ENCODE measurements at places on chromosomes 1 and 21.

DNA sequence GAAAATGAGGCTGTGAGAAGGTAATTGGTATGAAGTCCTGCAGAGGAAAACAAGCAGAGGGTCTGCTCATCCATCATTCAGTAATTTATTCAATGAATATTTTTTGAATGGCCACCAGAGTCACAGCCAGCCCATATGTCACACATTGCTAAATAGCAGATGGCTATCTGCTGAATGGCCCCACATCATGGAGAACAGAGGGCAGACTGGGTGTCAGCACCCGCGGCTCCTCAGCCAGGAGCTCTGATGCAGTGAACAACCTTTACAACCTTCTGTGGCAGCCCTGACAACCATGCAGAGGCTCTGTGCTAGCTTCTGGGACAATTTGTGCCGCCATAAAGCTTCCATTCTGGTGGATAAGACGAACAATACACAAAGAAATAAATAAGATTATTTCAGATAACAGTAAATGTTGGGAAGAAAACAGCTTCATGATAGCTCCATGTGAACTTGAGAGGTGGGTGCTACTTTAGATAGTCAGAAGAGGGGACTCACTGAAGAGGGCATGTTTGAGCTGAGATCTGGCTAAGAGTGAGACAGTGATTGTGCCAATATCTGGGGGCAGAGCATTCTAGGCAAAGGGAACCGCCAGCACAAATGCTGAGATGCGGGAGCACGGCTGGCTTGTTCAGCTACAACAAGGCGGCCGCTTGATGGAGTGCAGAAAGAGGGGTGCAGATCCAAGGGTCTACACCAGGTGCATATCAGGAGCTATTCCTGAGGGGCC, 2.8 kb upstream of the C1orf210 start:
- DNase-seq = no peak

GRCh38 chr1:166907051-166907450, 31.0 kb upstream of the TADA1 start:
- no peak for DNase-seq

GRCh38 chr21:19608101-19608621, 1204.6 kb upstream of the TMPRSS15 start:
- DNase-seq = no peak

DNA sequence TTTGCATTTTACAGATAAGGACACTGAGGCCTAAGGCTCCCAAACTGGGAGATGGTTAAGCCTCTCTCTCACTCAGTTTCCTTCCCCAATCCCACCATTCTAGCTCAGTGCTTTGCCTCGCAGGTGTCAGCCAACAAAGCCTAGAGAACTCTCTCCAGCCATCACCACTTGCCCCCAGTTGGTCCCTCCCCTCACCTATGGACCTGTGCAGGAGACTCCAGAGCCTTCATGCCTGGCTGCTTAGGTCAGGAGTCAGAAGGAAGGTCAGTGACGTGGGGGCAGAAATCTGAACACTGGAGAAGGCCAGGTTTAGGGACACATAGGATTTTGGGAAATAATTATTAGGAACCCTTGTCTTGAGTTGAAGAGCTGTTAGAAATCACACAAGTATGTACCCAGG, 295.3 kb downstream of the PTPRU start:
- DNase-seq = no peak

GRCh38 chr21:42691901-42692559, 38.6 kb downstream of the PDE9A start:
- no peak for DNase-seq

GRCh38 chr21:17512253-17513213, at the start of gene CXADR:
CXADR (plus strand) TSS chr21:17513043; CDS start chr21:17513130, 87 bp downstream.
- DNase-seq = peak; percentile 62

DNA sequence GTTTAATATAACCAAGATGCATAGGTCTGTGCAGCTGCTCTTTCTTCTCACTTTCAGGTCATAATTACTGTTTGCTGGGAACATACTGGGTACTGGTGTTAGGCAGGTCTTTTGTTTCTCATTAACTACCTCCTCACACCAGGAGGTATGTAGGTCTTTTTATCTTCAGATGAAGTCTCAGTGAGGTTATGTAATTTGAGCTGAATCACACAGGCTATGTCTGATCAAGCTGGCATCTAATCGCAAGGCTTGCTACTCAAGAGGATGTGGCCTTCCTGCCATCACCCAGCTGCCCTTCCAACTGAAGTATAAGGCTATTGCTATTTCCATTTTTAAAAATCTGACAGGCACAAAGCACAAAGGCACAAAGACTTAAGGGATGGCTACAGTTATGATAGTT, 96.4 kb downstream of the RUNX1 start:
- no peak for DNase-seq

DNA sequence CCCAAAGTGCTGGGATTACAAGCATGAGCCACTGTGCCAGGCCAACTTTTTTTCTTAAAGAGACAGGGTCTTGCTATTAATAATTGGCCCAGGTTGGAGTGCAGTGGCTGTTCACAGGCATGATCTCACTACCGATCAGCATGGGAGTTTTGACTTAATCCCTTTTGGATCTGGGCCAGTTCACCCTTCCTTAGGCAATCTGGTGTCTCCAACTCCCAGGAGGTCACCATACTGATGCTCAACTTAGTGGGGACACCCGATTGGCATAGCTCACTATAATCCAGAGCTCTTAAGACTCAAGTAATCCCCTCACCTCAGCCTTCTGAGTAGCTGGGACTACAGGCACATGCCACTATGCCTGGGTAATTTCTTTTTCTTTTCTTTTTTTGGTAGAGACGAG, 64.2 kb upstream of the SCYL3 start:
- no peak for DNase-seq

DNA sequence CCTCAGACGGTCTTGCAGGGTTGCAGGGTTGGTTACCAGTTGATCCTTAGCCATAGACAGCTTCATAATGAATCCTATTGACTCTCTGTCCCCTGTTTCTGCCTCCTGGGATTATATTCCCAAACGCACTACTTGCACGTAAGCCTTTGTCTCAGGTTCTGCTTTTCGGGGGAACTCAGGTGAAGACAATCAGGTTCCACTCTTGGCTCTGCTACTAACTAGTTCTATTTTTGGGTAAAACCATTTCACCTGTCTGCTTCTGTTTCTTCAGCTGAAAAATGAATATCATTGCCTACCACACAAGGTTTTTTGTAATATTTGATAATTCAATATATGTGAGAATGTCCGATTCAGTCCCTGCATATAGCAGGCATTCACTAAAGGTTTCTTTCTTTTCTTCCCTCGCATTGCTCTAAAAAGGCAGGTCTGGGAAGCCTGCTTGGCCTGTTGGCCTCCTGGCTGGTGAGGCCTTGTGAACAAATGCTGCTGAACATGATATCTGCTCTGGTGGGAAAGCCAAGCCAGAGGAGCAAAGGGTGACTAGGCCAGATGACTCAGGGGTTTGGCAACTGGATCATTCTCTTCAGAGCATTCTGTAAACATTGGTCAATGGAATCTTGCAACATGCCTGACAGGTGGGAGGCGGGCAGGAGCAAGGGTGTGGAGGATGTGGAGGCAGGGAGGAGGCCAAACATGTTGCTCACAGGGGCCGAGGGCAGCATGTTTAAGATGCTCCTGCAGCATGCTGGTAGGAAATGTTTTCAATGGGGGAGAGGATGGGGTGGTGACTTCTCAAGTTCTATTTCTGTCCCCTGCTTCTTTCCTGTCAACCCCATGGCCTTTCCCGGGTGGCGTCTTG, 23.8 kb downstream of the IER5 start:
- DNase-seq = no peak

GRCh38 chr21:31879241-31879650, 6.4 kb downstream of the HUNK start:
- DNase-seq = no peak

GRCh38 chr21:46126309-46127238, 28.7 kb downstream of the COL6A2 start:
- DNase-seq = no peak

DNA sequence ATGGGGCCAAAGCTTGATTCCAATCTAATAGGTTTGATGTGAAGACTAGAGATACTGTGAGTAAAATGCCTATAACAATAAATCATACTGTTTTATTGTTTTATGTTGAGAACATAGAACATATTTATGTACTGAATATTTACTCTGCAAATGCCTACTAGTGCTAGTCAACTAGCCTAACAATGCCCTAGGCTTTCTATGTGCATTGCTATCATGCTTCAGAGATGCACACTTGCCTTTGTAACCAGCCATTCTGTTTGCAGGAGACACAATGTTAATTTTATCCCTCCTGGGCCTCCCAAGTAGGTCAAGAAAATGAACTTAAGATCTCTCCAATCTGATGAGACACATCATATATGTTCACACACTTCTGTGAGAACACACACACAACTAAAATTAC, 530.8 kb upstream of the BEND5 start:
- DNase-seq = no peak

DNA sequence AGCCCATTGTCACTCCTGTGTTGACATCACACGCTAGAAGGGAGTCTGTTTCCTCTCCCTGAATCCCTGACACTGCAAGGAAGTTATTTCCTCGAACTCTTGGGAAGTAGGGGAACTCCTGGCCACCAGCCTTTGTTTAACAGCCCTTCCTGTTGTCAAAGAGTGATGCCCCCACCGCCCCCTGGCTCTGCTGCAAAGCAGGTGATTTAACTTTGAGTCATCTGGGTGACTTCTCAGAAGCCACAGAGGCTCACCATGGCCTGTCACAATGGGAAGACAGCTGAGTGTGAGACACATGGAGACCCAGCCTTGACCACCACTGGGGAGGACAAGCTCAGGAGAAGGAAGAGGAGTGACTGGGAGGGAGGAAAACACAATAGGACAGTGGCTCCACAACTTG, 182.8 kb downstream of the PSMG1 start:
- DNase-seq = no peak

- DNase-seq = no peak
Measured at GRCh38 chr1:21818656-21819055, 6.6 kb downstream of the LDLRAD2 start.

DNA sequence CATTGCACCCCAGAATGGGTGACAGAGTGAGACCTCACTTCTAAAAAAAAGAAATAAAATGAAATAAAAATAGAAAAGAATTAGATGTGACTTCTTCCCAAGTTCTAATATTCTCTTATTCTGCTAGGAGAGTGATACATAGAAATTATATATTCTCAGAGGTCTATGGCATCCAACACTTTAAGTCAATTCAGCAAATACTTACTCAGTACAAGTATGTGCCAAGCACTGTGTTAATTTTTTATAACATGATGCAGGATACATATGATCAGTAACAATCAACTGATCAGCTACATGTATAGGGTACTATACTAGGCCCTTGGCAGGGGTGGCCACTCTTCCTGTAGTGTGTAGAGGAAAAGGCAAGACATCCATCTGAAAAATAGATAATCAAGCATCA, 13.0 kb upstream of the JAK1 start:
- no peak for DNase-seq

- no peak for DNase-seq
Measured at GRCh38 chr21:35529171-35529863, 480.2 kb upstream of the RUNX1 start.

DNA sequence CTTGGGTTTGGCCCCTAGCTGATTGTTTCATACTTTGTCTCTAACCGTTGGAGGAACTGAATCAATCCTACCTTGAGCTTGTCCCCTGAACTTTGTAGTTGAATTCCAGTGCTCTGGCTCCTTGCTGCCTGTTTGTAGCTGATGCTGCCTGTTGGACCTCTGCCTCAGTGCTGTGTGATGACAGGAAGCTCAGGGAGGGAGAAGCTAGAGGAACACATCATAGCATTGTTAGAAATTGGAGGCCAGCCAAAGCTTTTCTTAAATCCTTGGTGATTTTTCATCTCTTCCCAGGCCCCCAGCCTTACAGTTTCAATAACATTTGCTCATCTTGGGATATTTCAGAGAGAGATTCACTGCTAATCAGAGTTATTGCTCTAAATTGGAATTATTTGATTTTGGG, 34.0 kb downstream of the MACF1 start:
- no peak for DNase-seq

- no peak for DNase-seq
Measured at GRCh38 chr1:68046423-68046822, 4.0 kb downstream of the DIRAS3 start.

- no peak for DNase-seq
Measured at GRCh38 chr1:1255611-1256010, 9.1 kb upstream of the C1QTNF12 start.

GRCh38 chr1:19442154-19443096, 42.9 kb downstream of the CAPZB start:
- DNase-seq = no peak

DNA sequence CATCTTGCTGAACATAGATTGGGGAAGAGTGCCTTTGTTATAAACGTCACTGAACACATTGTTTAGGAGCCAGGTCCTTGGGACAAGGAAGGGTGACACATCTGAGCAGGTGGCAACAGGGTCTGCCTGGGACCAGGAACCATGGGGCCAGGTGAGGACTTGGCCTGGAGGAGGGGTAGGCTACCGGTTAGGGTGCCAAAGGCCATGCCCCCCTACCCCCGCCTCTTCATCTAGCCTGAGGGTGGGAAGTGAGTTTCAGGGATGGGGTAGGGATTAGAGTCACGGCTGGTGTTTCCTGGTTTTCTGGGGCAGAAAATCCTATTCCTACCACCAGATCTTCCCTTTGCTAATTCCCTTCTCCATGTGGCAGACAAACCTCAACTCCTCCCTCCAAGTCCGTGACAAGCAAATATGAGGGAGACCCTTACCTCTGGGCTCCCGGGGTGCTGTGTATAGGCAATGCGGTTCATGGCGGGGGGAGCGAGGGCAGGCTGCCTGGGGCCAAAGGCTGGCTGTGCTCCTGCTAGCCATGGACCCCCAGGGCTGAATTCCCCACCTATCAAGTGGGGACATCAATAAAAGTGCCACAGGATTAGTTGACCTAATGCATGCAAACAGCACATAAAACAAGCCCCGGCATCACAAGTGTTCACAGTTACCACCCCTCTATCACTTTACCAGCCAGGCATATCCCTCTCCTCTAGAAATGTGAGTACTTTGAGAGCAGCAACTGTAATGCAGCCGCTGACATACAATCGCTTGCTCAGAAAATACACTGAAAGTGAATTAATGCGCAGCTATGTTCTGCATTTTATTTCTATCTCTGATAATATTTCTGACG, 14.5 kb downstream of the CD247 start:
- DNase-seq = no peak

DNA sequence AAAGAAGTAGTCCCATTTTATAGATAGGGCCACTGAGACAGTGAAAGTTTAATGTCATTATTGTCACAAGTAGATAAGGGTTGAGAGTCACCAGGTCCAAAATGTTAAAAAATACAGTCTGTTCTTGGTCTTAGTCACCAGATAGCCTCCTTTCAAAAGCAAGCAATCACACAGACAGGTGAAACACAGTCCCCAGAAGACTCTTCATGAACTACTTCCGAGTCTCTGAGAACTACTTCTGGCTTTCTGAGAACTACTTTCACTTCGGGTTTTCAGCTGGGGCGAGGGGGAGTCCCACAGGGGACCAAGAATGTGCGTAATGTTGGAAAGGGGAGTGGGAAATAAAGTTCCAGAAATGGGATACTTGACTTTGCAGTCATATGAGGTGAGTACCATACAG, 143.2 kb downstream of the HHIPL2 start:
- no peak for DNase-seq

DNA sequence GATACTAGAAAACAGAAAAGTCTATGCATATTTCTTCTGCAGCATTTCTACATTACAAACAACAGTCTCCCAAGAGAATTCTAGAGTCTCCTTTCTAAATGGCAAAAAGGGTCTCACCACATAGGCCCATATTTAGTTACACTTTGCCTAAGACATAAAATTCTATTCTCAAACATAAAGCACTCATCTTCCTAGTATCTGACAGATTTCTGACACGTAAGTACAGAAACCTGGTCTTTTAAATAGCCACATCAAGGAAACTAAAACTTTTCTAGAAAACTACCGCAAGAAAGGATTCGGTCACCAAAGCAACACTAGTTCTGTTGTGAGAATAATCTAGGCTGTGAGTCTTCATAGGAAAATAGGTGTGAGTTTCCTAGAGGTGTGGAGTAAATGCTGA, 33.6 kb upstream of the CTSK start:
- no peak for DNase-seq

GRCh38 chr1:145956781-145957442, 905 bp downstream of the LIX1L start:
- no peak for DNase-seq

Data from effector CD8-positive, alpha-beta T cell (primary cell).